ENCODE measurements at places on chromosomes 6 and 20.

- DNase-seq = no peak
Measured at GRCh38 chr6:27883136-27883535, 29.1 kb downstream of the OR2B2 start.

- no peak for DNase-seq
Measured at GRCh38 chr20:3545401-3545925, 74.6 kb downstream of the ATRN start.

GRCh38 chr6:161837854-161838253 is 564.0 kb upstream of the AGPAT4 start:
- DNase-seq = no peak

GRCh38 chr6:26514984-26515383 is 14.9 kb downstream of the BTN1A1 start:
- no peak for DNase-seq

- no peak for DNase-seq
Measured at GRCh38 chr6:139151425-139152087, 16.7 kb downstream of the HECA start.

- DNase-seq = no peak
Measured at GRCh38 chr20:45010399-45010828, 44.1 kb downstream of the STK4 start.
